ENCODE measurements at places on chromosomes 1 and 21.
A peak's percentile ranks its signal among the peaks of the same experiment; 100 is the strongest.

- DNase-seq = no peak
Observed at GRCh38 chr1:90282811-90283210, 287.9 kb downstream of the ZNF326 start.

DNA sequence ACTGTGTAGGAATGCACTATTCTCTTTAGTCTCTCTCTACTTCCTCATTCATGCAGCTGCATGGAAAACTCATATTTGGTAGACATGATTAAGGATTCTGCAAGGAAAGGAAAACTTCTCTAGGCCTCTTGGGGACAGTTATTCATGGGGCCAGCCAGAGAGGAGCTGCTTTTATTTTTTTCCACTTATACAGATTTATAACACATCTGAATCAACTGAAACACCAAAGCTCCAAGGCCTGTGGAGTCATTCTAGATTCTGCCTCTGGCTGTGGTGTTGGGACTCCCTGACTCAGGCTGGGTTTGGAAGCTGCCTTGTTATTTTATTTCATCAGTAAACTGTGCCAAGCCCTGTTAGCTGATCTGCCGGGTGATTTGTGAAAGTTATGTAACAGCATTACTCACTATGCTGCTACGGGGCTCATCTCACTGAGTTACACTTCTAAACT, 83.9 kb upstream of the EDEM3 start:
- DNase-seq = no peak

GRCh38 chr1:11078631-11079030, 18.8 kb upstream of the SRM start:
- DNase-seq = no peak

- no peak for DNase-seq
Observed at GRCh38 chr1:17759114-17759513, 4.0 kb downstream of the ACTL8 start.

- no peak for DNase-seq
Observed at GRCh38 chr1:119626841-119627240, 21.2 kb downstream of the ZNF697 start.

GRCh38 chr1:76418531-76418930, 344.0 kb downstream of the ST6GALNAC3 start:
- no peak for DNase-seq

GRCh38 chr1:47575855-47576757, 138.3 kb downstream of the FOXD2 start:
- DNase-seq = no peak

DNA sequence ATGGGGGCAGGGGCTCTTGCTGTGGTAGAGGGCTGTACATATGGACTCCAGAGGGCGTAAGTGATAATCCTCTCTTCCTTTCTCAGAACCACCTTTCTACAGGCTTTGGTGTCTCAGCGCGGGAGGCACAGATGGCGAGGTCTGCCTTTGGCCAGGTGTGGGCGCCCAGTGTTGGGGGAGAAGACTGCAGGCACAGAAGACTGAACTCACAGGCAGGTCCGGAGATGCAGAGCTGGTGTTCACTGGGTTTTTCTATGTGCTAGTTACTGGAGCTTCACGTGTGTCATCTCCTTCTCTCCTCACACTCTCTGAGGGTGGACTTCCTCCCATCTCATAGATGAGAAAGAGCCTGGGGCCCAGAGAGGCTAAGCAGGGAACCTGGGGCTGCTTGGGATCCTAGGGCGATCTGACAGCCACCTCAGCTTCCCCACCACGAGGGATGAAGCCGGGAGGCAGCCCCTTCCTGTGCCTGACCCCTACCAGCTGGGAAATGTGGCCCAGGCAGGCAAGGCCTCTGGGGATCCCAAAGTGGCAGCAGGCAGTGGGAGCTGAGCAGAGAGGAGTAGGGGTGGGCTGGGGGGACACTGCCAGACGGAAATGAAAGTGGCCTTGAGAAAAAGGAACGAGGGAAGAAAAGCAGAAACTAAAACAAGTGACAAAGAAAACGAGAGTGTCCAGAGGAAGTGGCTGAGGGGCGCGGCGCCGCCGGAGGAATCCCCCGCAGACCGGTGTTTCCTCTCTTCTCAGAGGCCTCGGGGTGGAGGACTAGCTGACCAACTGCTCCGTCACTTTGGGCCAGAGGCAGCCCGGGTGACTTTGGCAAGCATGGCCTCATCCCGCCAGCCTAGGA, 191.6 kb downstream of the HIVEP3 start:
- DNase-seq = no peak

GRCh38 chr1:247243524-247244137, 12.2 kb upstream of the VN1R5 start:
- no peak for DNase-seq

DNA sequence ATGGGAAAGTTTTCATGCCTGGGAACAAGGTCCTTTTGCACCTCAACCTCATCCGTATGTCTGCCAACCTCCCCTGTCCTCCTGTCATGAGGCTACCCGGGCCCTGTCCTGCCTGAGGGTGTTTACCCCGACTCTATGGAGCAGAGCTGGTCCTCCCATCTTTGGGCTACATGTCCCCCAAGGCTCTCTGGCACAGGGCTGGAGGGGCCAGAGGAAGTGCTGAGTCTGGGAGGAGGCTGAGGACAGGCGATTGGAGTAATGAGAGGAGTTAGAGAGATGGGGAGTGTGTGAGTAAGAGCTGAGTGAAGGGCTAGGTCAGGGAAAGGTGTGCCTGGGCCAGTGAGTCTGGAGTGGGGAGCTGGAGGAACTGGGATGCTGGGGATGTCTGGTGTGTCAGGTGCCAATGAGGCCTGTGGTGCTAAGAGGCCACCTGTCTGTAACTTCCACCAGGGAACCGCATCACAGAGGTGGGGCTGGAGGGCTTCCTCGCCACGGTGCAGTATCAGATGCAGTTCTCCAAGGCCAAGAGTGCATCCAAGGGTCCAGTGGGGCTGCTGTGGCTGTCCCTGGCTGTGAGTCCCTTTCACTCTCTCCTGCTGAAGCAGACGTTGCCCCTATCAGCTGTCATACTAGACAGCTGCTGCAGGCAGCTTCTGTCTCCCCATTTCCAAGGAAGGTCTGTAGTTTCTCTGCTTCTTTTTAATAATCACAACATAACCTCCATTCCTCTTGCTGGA, 11.7 kb downstream of the LRRC71 start:
- no peak for DNase-seq

GRCh38 chr1:63618011-63618410, 24.8 kb downstream of the PGM1 start:
- no peak for DNase-seq

DNA sequence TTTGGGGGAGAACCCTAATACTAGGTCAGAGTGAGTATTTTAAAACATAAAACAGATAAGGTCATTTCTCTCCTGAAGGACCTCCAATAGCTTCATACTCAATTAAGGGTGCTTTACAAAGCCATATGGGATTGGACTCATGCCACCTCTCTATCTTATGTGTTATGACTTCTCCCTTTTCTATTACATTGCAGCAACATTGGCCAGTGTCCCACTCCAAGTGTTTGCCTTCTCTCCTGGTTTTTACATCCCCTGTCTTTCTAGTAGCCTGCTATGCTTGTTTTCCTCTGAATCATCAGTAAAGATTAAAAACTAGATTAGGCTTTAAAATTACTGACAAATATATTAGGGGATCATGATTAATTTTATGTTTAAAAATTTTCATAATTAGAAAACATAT, 66.6 kb downstream of the SCMH1 start:
- DNase-seq = no peak

DNA sequence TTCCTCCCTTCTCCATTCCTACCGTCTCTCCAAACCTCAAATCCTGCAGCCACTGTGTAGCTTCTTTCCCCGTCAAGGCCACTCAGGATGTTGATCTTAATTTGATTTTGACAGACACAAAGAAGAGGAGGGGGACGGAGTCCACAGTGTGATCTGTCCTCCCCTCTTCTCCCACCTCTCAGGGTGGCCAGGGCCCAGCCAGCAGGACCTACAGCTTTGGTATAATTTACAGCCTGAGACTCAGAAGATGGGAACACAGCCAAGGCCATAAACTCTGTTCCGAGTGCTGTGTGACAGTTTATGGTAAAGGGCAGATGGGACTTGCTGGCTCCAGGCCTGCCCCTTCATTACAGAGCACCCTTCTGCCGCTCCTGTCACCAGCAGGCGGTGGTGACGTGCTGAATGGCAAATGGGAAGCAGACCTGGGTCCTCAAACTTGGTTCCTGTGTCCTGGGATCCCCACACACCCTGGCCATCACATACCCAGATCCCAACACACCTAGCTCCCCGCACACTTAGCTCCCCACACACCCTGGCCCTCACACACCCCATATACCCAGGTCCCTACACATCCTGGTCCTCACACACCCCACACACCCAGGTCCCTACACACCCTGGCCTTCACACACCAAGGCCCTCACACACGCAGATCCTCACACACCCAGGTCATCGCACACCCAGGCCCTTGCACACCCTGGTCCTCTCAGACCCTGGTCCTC, 71.6 kb downstream of the CD2 start:
- DNase-seq = no peak

- no peak for DNase-seq
Observed at GRCh38 chr1:189524501-189524900, 953.2 kb downstream of the BRINP3 start.

DNA sequence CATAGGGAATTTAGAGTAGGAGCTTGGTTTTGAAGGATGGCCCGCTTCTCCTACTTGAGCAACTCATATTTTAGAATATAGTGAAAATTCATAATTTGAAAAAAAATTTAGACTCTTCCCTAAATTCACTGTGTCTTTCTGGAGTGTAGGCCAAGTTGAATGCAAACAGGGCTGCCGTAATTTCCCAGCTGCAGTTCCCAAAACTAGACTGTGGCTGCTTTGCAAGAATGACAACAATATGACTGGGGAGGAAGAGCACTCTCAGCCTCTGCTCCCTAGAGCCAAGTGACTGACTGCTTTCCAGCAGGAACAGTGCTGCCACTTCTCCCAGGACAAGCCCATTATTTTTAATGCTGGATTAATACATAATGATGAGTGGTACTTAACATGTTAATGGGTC, 209.0 kb downstream of the RHOU start:
- DNase-seq = no peak

DNA sequence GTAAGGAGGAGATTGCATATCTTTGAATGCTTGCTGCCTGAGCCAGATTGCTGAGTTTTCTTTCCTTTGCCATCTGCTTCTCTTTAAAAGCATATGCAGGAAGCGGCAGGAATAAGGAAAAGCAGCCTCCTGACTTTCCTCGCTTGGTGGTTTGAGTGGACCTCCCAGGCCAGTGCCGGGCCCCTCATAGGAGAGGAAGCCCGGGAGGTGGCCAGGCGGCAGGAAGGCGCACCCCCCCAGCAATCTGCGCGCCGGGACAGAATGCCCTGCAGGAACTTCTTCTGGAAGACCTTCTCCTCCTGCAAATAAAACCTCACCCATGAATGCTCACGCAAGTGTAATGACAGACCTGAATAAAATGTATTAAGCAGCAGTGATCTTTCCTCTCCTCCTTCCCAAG, 1.5 kb downstream of the CORT start:
- peak; percentile 23 for DNase-seq

GRCh38 chr1:162661336-162661735, 29.1 kb downstream of the DDR2 start:
- no peak for DNase-seq

DNA sequence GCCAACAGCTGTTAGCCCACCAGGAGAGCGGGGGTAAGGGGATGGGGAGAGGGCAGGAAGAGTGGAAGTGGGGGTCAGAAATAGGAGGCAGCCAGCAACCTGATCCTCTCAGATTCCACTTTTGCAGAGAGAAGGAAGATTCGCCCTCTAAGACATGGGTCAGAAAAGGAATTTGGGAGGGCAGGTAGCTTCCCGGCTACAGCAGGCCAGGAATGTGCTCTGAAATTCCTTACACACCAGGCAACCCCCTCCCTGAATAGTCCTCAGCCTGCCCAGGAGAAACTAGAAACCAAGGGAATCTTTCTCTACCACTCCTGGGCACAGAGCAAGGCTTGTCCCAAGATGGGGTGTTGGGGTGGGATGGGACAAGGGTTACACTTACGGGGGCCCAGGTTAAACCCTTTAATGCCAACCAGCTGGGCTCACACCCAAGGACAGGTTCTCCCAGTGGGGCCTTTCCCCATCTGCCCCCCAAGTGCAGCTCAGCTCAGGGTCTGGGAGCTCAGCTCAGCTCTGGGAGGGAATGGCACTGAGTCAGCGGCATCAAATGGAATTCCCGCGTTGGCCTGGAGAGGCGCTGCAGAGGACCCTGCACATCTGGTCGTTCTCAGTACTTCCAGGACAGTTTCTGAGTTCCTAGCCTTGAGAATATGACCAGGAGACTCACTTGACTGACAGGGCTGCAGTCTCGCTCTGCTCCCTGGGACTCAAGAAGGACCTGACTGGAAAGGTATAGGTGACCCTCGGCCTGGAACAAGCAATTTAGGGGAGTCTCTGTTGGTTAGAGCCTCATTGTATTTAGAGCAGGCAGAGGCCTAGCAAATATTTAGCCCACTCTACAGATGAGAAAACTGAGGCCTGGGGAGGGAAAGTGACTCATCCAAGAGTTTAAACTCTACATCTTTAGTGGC, 761 bp downstream of the TNNT2 start:
- DNase-seq = peak; percentile 28

- DNase-seq = no peak
Observed at GRCh38 chr1:173224949-173225348, 17.8 kb upstream of the TNFSF4 start.

- DNase-seq = no peak
Observed at GRCh38 chr21:34775793-34776192, 107.0 kb downstream of the CLIC6 start.
